ENCODE measurements at places on chromosomes 5 and 9. TPM values are rescaled to one million over a fixed set of nuclear protein-coding genes. Genes with fewer than 3 reads are reported as not detected.
A peak's percentile ranks its signal among the peaks of the same experiment; 100 is the strongest.

TRAF1 gene
- 16.7 TPM for total RNA-seq

HACD4 gene
- total RNA-seq: 4.6 TPM

TXNDC8 gene
- total RNA-seq: not detected

DNA sequence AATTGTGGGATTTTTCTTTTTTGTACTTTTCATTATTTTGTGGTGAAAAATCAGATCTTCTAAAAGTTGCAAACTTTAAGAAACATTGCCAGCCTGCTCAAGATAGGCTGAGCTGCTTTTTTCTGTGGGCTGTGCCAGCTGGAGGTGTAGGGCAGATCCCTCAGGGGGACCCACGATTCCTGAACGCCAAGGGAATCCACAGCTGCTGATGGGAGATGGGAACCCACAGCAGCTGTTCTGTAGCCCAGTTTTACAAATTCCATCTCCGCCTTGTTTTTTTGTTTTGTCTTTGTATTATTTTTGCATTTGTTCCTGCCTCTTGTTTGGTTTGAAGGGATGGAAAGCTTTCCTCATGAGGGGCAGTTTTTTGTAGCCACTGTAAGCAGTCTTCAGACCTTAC is 91.0 kb downstream of the WWC1 start:
- DNase-seq: no peak

GRCh38 chr5:63255594-63255993 is 677.0 kb downstream of the LRRC70 start:
- no peak for DNase-seq

DNA sequence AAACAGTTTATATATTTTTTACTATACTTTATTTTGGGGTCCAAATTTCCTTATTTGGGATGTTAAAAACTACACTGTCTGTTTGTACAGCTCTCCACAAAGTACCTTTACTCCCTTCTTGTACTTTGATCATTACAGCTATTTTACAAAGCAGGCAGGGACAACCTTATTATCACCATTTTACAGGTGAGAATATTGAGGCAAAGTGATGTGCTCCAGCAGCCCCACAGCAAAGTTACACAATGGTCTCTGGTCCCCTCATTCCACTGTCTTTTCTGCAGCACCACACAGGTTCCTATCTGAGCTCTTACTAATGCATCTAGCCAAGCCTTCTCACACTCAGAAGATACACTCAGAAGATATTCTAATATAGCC is 457.3 kb downstream of the RASEF start:
- DNase-seq: no peak

GRCh38 chr5:113293975-113294310 is 140.8 kb downstream of the TSSK1B start:
- DNase-seq: no peak

DNA sequence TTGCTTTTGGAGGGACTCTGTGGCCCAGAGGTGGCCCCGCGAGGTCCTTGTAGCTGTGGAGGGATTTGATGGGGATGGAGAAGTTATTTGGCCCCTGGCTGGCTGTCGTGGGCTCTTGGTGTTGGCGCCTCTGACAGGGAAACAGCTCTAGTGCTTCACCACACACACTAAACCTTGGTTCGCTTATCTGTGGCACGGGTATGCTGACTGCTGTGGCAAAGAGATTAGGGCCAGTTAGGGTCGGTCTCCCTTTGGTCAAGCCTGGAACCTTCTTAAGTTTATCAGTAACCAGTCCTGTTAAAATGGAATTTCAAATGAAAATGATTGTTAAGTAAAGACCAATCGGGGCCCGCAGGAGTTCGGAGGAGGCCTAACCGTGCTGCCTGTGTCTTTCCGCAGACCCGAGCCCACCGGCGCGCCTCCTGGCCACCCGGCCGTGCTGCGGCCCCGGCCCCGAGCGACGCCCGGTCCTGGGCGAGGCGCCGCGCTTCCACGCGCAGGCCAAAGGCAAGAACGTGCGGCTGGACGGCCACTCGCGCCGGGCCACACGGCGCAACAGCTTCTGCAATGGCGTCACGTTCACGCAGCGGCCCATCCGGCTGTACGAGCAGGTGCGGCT is 28.4 kb downstream of the NEURL1B start:
- no peak for DNase-seq

- DNase-seq: no peak
Observed at GRCh38 chr5:31987985-31988710, 186.0 kb downstream of the GOLPH3 start.

GRCh38 chr5:124454081-124454480 is 292.4 kb downstream of the ZNF608 start:
- DNase-seq: no peak

- DNase-seq: no peak
Observed at GRCh38 chr5:128667152-128667551, 129.1 kb upstream of the FBN2 start.

- DNase-seq: no peak
Observed at GRCh38 chr9:126902210-126902609, 12.4 kb upstream of the RALGPS1 start.

- DNase-seq: no peak
Observed at GRCh38 chr9:76630916-76631315, 133.3 kb upstream of the PCA3 start.

DNA sequence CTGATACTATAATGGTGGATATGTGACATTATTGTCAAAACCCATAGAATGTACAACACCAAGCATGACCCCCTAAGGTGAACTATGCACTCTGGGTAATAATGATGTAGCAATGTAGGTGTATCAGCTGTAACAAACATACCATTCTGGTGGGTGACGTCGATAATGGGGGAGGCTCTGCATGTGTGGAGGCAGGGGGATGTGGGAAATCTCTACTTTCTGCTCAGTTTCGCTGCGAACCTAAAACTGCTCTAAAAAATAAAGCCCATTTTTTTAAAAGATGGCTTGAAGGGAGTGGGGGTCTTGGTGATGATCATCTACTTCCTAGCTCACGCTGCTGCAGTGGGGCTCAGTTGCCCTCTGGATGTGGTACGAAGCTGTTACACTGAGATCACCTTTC is 51.1 kb downstream of the RASGEF1C start:
- DNase-seq: no peak

DNA sequence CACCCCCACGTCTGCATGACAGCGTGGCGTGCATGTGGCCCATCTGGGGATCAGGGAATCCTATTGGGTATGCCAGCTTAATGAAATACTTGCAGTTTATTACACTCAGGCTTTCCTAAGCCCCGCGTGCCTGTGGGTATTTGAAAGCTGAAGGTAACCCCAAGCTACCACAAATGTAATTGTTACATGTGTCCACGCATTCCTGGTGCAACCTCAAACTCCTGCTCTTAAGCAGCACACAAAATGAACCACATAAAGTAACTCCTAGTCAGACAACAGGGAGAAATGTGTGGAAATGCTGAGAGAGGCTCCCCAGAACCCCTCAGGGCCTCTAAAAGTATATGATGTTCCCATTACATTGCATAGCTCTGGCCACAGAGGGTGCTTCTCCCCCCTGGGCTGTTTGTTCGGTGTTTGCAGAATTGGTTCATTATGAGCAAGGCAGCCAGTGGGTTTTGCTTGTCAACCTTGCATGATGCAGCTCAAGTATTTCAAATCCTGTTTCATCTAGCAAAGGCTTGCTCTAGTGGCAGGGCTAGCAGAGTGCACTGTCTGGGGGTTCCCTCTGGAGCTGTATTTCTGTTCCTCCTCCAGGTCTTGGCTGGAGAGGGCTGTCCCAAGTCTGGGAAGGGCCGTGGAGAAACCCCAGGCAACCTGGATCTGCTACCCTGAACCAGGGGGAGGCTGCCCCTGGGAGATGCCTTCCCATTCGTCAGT is 1.8 kb upstream of the DCANP1 start:
- DNase-seq: peak; percentile 28

All from ascending aorta (tissue), 2 donors.